ENCODE measurements at places on chromosomes 3 and 15.
A peak's percentile ranks its signal among the peaks of the same experiment; 100 is the strongest.

DNA sequence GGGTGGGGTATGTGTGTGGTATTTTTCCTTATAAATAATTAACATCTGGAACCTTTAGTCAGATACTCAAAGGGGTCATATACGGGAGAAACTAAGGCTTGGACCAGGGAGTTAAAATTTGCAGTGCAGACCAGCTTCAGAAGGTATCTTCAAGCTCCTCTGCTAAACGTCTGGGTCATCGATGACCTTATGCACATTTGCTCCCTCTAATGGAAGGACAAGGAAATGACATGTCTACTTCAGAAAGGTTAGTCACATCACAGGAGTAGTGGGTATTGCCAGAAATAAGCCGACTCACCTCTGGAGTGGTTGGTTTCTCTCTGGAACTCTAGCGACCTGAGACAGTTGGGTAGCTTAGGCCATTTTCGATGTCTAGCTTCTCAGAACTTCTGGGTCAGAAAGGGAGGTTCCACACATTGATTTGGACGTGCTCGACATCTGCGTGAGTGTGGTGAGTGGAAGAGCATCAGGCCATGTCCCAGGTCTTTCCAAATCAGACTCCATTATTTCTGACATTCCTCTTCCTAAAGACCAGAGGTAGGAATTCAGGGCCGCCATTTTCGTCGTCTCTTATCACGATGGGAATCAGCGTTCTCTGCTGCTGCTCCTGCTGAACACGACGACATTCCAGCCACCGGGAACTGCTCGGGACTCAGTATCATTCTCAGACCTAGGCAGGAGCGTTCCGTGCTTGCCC is 31.8 kb upstream of the RASA2 start:
- DNase-seq, result no peak

- DNase-seq, result no peak
Observed at GRCh38 chr15:31156808-31157207, 55.3 kb upstream of the TRPM1 start.

DNA sequence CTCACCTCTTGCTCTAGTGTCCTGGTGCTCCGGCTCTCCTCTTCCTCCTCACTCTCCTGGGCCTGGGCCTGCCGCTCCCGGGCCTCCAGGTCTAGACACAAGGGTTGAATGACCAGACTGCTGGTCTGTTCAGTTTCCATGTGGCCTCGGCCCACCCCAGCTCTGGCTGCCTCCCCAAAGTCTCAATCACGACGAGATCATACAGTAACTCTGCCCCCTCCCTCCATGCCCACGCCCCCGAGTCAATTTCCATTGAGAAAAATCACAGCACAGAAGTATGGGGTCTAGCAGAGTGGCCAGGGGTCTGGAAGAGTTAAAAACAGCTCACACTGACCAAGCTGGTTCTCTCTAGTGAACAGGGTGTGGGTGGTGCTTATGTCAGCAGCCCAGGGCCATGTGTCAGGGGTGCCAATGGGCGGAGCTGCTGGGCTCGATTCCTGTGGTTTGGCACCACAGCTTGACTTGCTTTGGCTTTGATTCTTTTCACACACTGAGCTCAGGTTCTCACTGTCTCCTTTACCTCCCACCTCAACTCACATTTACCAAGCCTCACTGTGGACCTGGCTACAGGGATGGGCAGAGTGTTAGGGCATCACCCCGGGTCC is 6.9 kb downstream of the C15orf62 start:
- DNase-seq, result peak; percentile 30

- no peak for DNase-seq
Observed at GRCh38 chr15:78715930-78716329, 74.9 kb upstream of the CHRNB4 start.

DNA sequence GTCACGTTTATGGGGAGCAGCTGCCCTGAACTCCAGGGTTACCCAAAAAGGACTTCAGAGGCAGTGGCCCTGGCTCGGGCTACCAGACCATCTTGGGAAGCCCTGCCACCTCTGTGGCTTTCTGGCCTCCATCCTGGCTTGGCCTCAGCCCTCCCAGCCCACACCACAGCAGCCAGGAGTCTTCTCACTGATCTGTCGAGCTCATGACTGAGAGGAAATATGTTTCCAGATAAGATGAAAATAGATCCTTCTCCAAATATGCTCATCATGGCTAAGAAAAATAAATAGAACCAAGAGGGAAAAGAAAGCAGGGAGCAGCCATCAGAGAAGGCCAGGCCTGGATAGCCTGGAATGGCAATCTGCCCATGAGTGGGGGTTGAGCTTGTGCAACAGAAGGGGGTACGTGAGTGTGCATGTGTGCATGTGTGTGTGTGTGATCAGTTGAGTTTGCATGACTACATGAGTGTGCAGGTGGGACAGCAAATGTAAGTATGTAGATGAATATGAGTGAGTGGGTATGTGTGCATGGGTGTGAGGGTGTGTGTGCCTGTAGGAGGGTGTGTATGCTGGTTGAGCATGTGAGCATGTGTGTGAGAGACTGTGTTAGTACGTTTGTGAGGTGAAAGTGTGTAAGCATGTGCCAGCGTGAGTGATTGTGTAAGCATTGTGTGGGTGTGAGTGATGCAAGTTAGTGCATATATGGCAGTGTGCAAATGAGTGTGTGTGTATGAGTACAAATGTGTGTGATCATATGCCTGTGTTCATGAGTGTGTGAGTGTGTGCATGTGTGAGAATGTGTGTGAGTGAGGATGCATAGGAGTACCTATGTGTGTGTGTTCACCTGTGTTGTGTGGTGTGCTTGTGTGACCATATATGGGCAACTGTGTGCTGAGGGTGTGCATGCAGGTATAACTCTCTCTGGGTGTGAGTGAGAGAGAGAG is 9.9 kb upstream of the RFT1 start:
- DNase-seq, result no peak

DNA sequence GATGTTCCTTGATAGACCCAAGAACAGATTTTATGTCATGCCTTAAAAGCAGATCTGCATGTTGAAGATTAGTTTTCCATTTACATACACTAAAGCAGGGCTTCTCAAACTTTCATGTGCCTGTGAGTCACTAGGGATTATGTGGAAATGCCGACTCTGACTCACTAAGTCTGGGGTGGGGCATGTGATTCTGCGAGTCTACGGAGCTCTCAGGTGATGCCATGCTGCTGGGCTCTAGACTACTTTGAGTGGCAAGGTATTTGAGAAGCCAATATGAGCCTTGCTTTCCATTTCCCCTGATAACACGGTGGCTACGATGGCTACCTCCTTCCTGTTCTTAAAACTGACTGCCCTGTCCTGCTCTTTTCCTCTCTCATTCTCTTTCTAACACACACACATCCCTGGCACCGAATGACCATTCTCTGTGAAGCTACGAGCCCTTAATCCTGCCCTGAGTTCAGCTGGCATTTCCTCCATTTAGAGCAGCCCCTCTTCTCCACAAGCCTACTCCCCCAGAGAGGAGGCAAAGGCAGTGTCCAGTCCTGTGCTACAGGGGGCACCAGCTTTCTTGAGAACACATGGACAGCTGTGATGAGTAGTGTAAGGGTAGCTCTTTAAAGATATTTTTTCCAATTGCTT is 39.7 kb upstream of the PYGO1 start:
- no peak for DNase-seq

DNA sequence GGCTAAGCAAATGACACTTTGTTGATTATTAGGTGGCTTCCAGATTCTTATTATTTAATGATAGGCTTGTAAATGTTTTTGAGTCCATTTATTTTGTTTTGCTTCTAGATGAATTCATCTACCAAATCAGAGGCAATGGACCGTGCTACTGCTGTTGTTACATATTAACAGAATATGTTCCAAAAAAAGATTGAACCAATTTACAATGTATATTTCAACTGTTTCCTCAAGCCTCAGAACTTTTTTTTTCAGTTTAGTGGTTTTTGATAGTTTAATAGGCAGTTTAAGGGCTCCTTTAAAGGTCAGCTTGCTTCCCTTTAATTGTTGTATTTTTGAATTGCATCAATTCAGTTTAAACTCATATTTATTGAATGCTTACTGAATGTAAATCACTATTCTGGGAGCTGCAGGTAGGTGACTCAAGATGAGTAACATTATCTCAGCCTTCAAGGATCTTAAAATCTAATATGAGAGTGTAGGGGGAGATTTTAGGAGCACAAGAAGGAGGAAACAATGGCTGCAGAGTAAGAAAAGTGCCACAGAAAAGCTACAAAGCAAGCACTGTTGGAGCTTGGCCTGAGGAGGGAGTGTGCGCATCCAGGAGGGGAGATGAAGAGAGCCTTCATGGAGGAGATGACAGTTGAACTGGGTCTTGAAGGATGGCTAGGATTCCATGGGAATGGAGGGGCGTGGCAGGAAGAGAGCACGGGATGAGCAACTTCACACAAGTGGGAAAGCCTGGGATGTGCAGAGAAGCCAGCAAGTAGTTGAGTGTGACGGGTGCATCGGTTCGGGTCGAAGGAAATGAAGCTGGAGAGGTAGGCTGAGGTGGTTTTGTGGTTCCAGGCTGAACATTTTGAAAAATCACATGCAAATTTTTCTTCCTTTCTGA is 14.7 kb downstream of the MAP2K1 start:
- DNase-seq, result no peak

DNA sequence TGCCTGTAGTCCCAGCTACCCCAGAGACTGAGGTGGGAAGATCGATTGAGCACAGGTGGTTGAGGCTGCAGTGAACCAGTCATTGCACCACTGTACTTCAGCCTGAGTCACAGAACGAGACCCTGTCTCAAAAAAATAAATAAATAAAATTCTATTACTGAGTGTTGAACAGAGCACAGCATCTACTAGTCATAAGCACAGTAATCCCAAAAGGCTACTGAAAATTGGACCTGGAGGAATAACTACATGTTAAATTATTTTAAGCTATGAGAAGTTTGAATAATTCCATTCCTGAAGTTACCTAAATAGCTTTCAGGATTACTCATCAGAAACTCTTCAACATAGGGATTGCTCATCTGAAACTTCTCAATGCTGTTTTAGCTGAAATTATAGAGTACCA is 43.4 kb downstream of the ARMC8 start:
- DNase-seq, result no peak

GRCh38 chr3:157667493-157667892 is 164.3 kb upstream of the VEPH1 start:
- no peak for DNase-seq

DNA sequence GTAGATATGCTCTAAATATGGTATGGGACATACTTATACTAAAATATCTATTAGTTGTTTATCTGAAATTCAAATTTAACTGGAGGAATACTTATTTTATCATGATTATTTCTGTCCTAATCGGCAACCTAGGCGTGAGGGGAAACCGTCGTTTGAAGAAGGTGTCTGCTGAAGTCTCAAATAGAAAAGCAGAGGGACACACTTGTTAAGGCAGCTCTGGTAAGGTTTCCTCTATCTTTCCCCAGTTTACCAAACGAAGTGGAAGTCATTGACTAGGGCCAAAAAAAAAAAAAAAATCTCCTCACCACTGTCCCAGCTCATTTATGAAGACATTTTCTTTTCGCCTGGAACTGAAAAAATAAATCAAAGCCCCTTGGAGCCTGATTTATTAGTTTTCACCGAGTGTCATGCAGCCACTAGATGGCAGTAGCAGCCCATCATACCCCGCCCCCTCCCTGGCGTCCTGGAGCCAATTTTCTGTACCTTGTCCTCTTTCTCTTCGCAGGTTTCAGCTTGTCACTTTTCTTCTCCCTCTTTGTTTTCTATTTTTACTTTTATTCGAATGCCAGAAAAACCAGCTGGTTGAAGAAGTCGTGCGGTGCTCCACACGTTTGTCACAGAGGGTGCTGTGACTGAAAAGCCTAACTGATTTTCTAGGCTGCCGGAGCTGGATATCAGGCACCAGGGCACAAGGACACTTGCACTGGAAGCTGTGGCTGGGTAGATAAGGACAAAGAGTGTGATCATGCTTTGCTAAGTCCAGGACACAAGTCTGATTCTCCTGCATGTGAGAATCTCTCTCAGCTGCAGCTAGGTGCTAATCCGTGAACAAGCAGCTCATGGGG is 238.7 kb downstream of the ZPLD1 start:
- peak; percentile 73 for DNase-seq

DNA sequence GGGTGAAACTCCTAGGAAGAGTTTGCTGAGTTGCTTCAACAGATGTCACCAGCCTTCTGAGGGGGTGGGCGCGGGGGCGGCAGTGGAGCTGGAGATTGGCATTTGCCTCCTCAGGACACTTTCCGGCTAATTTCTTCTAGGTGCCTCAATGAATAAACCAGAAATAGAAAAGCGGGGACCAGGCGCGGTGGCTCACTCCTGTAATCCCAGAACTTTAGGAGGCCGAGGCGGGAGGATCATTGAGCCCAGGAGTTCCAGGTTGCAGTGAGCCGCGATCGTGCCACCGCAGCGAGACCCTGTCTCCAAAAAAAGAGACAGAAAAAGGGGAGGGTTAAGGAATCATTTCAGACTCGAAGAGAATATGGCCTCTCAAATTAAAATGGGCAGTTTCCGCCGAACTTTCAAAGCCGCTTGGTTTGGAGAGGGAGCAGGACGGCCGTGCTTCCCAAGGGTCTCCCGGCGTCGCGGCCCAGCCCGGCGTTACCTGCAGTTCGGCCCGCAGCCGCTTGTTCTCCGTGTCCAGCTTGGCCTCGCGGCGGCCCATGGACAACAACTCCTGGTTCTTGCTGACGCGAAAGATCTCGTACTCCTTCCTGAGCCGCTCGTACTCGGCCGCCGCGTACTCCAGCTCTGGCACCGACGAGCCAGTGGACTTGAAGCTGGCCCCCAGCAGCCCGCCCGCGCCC is 587 bp downstream of the NPHP3 start:
- DNase-seq, result peak; percentile 26

GRCh38 chr3:82194870-82195269 is 433.4 kb upstream of the GBE1 start:
- DNase-seq, result no peak

GRCh38 chr3:30438126-30438525 is 168.3 kb upstream of the TGFBR2 start:
- no peak for DNase-seq

DNA sequence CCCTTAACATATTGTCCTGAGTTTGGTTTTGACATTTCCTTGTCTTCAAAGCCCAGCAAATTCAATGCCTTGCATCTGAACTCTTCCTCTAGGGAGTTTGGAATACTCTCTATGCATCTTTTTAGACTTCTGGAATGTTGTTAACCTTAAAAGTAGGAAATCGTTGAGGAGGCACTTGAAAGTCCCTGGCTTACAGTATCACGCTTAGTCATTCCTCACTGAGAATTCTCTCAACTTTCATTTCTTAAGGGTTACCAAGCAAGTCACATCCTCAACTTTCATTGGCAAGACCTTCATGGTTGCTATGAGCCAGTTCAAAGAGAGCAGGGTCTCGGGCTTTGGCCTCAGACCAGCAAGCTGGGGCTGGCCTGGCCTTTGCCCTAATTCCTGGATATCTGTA is 89.9 kb downstream of the ASB7 start:
- DNase-seq, result no peak
